Stimulated activated naive CD4-positive, alpha-beta T cell (primary cell): ENCODE measurements at places on chromosomes 6 and 20.

DNA sequence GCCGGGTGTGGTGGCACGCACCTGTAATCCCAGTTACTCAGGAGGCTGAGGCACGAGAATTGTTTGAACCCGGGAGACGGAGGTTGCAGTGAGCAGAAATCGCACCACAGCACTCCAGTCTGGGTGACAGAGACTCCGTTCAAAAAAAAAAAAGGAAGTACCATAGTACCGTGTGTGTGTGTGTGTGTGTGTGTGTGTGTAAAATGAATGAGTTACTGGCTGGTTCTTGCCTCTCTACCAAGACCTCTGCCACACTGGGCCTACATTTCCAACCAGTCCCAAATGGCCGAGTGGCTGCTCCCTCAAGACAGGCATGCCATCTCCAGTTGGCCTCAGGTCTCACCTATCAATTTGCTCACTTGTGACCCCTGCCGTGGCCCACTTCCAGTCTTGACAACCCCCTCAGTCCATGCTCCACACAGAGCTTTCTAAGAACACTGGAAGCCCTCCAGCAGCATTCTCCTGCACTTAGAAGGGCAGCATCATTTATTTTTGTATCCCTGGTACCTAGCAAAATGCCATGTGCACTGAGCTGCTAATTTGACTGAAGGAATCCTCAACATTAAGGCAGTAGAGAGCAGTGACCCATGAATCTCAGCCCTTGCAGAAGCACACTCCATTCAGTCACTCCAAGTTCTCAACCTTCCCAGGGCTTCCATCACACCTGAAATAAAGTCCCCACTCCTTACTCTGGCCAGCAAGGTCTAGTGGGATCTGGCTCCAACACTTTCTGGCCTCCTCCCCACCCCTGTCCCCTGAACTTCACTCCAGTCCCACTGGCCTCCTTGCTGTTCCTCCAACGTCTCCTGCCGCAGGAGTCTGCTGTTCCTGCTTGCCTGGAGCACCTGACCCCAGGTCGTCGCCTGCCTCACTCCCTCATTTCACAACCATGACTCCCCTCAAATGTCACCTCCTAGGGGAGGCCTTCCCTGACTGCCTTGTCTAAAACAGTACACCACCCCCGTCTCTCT lies 29.9 kb downstream of the COX4I2 start:
- no peak for DNase-seq

GRCh38 chr20:16057651-16058050 lies 515.6 kb downstream of the KIF16B start:
- no peak for DNase-seq

DNA sequence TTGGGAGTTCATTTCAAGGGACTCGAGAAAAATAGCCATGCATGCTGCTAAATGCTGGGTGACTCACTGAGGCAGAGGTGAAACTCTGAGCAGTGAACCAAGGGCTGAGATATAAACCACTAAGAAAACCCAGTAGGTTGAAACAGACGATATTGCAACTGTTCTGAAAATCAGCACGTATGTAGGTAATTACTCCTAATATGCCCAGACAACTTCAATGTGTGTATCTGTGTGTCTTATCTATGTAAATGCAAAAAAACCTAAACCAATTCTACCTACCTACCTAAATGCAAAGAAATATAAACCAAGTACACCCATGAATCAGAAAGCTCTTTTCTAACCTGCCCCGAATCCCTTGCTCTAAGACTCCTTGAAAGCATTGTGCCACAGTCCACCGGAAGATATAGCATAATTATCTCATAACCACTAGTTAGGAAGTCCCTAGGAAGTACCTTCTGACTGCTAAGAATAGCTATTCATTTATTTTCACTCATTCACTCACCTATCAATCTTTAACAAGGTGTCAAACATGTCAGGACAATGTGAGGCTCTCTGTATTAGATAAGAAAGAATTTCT lies 458.7 kb upstream of the RUNX2 start:
- DNase-seq, result no peak

DNA sequence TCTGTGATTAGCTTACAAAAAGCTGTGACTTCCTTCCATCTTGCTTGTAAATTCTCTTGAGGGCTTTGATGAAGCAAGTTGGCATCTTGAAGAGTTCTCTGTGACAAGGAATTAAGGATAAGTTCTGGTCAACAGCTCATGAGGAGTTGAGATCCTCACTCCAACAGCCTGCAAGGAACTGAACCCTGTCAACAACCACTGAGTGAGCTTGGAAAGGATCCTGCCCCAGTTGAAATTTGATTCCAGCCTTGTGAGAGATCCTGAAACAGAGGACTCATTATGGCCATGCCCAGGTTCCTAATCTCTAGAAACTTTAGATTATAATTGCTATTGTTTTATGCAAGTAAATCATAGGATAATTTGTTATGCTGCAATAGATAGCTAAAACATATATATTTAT lies 133.7 kb downstream of the PTCHD4 start:
- no peak for DNase-seq

DNA sequence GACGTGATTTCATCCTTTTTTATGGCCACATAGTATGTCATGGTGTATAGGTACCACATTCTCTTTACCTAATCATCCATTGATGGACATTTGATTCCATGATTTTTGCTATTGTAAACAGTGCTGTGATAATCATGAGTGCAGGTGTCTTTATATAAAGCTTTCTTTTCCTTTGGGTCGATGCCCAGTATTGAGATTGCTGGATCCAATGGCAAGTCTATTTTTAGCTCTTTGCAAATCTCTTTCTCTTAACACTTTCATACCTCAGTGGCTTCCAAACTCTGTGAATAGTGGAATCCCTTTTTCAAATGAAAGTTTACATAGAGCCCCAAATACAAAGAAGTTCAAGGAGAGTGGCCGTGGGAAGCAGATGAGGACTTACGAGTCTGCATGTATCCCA lies 105.8 kb upstream of the SPTLC3 start:
- no peak for DNase-seq

DNA sequence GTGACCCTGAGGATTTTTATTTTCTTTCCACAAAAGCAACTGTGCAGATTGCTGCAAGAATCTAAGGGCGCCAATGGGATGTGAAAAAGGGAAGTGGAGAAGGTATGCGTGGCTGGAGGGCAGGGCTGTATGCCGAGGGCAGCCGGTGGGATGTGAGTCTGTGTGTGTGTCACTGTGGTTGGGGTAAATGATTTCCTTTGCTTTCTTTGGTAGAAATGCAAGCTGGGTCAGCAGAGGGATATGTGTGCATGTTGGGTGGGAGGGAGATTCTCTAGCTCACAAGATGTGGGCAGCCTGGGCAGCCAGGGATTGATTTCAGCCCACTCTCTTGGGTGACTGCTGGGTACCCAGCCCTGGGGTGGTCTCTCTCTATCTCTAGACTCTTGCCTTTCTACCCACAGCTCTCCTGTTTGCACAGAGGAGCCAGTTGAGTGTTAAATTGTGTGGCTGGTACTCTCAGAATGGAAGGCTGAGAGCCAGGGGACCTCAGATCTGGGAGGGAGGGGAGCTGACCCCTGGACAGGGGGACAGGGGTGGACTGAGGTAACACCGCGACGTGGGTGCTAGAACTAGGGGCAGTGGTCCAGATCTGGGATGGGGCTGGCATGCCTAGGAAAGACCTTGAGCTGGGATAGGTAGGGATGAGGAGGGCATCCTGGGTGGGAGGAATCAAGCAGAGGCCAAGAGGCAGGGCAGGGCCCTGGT lies 136.8 kb upstream of the RNF24 start:
- no peak for DNase-seq

DNA sequence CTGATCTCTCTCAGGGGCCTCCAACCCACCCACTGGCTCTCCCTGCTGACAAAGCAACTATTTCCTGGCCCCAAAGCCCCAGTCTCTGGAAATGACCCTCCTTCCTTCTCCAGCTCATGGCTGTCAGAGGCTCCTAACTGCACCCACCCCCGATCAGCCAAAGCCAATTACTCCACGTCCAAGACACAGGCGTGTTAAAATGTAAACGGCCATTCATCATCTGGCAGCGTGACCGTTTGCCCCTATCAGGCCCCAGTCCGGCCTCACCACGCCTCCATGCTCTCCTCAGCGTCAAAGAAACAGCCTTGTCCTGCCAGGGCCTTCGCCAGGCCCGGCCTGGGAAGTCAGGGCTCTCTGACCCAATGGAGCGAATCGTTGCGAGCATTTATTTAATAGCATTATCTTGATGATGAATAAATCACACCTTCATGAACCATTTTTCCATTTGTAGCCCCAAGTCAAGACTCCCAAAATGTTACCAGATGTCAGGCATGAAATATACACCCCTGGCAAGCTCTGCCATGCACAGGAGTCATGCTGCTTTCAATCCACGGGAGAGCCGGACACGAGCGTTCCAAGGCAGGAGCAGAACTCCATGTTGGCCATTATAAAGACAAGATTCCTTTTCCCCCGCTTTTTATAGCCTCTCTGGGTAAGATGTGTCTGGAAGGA lies 17.7 kb downstream of the RIPOR3 start:
- no peak for DNase-seq

DNA sequence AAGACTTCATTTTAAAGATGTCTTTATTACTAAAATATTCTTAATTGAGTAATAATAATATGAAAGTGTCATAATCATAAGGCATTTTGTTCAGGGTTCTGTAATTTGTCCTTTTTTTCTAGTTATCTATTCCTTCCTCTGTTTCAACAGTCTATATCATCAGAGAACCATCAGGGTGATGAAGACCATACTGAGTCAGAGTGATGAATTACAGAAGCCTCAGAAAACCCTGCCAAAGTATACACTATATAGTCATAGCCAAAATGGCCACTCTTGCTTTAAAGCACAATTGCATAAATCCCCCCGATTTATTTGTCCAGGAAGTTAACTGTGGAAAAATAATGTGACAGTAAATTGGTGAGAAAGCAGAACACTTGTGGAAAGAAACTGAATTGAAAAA lies 735.0 kb downstream of the EPHA7 start:
- DNase-seq, result no peak

DNA sequence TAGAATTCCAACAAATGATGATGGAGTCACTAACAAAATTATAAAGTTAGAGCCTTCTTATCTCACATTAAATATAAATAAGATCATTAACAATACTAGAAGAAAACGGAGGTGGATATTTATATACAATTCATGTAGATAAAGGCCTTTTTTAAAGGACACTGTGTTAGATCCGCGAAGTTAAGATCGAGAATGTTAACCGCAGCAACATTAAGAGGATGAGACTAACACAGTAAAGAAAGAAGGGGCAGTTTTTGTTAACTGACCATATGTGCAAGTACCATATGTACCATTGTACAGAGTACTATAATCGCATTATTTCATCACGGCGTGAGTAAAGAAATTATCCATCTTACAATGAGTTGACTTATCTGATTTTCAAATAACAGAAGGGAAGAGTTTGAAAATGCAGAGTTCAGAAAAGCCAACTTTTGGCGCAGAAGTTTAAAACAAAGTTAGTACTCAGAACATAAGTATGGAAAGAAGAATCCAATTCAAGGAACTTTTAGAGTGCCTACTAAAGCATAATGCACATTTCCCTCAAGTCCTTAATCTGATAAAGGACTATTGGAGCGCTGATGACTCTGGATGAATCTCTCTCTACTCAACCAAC lies 1.4 kb downstream of the FBXL4 start:
- no peak for DNase-seq

DNA sequence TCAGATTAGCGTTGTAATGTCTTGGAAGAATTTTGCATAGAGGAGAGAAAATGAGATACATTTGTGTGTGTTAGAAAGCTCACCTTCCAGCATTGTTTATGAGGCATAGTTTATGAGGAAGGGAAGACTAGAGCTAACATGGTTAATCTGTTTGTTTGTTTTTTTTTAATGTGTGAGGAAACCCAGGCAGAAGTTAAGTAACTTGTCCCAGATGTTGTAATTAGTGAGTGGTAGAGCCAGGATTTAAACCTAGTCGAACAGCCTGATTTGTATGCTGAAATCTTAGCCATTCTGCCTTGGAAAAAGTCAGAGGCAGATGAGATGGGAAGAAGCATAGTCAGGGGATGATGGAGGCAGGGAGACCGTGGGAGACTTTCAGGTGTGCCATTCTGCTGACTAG lies 29.1 kb downstream of the NDUFAF5 start:
- no peak for DNase-seq

DNA sequence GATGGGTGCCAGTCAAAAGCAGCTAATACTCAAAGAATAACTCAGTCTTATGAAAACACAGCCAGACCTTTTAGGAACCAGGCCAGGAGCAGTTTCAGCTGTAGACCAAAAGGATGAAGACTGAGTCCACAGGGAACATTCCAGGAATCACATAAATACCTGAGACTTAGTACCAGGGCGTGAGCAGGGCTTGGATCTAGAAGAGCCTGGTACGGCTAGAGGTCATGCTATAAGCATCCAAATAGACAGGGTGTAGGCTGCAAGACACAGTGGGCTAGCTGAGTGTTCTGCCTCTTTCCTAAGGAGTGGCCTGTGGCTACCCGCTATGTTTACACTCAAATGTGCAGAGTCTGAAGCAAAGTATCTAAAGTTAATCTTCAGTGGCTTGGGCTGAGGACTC lies 29.5 kb upstream of the LRRC1 start:
- DNase-seq, result no peak

- DNase-seq, result no peak
These were observed 40.7 kb upstream of the BMP2 start for GRCh38 chr20:6726761-6727160.

- no peak for DNase-seq
These were observed 32.9 kb upstream of the LGSN start for GRCh38 chr6:63352544-63353285.

DNA sequence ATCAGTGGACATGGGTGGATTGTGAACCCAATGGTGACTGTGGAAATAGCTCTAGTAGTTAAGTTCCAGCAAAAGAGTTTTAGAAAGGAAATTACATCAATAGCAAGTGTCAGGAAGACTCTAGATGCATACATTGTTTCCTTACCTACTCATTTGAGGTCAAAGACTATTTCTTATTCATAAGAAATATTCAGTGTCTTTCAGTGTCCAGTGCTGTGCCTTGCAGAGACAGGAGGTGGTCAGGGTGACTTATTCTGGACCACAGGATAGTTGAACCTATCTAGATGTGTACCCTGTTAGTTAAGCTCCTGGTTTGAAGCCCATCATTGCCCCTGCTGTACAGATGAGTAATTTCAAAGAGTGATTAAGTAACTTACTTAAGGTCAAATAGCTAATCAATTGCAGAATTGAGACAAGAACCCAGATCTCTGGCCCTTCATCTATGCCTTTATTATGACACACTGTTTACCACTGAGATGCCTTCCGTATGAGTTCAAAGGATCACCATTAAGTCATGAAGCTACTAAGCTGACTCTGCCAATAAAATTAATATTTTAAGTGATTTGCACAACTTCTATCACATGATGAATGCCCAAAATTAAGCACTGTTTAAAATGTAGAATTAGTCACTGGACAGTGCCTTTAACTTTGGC lies 136.1 kb downstream of the PDSS2 start:
- no peak for DNase-seq

GRCh38 chr6:52672412-52673025 lies 1.6 kb downstream of the TMEM14A start:
- no peak for DNase-seq

DNA sequence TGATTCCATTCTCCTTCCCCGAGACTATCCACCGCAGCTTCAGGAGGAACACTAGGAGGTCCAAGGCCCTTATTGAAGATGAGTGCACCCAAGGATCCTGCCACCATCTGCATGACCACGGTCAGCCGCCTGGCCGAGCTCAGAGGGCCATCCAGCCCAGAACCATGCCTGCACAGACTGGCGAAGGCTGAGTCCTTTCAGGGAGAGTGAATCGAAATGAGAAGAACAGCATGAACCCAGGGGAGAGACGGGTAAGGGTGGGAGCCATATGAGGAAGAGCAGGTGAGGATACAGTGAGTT lies 26.3 kb downstream of the SERPINB6 start:
- DNase-seq, result no peak
